Omental fat pad (tissue), 4 donors: ENCODE measurements at places on chromosomes 2 and 18. TPM values are rescaled to one million over a fixed set of nuclear protein-coding genes. Genes with fewer than 3 reads are reported as not detected.

The SLC9A2 gene
- total RNA-seq = 0.16 TPM

The DSG4 gene
- total RNA-seq = not detected

The CRACDL gene
- 9.7 TPM for total RNA-seq

DNA sequence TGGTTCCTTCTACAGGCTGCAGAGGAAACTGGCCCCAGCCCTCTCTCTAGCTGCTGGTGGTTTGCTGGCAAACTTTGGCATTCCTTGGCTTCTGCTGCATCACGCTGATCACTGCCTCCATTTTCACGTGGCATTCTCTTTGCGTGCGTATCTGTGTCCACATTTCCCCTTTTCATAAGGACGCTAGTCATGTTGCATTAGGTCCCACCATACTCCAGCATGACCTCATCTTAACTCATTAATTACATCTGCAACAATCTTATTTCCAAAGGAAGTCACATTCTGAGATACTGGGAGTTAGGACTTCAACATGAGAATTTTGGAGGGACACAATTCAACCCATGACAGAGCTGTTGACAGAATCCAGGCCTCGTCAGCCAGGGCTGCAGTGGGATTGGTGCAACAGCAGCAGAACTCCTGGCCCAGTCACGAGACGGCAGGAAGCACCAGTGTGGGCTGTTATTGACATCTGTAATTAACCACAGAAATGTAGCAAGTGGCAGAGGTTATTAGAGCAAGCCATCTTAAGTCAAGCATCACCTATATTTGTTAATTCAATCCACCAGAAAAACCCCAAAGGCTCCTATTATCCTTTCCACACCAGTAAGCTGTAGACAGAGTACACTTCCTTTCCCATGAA is 132.4 kb downstream of the TMEM163 start:
- no peak for DNase-seq

GRCh38 chr2:2787301-2787907 is 456.3 kb upstream of the MYT1L start:
- DNase-seq = no peak

DNA sequence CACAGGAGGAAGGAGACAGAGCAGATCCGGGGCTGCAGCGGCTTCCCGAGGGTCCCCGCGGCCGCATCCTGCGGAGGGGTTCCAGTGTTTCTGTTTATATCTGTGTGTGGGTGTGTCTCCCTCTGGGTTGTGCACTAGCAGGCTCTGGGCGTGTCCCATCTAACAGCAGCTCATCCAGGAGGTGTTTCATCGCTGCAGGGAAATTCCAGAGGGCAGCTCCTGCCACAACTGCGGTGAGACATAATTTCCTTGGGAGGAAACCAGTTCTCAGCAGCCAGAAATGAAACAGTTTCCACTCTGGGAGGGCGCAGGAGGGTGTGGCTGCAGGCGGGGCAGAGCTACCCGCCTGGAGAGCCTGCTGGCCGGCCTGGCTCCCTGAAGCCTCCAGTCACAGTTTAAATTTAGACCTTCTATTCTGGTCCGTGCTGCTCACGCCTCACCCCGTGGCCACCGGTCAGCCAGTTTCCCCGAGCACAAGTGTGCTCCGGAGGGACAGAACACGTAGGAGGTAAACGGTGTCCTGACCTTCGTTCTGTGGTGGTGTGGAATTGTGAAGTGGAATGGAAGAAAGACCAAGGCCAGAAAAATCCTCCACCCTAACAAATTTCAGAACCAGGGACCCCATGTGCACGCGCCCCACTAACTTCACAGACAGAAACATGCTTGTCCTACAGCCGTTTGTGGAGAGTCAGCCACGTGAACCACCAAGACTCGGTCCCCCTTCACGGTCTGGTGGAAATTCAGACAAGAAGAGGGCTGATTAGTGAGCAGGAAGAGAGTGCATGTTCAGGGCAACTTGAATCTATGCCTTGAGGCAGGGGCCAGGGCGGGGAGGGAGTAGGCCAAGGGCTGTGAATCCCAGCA is 50.2 kb downstream of the TEX44 start:
- DNase-seq = peak; percentile 60

- no peak for DNase-seq
These were observed 54.3 kb upstream of the PEX13 start for GRCh38 chr2:60963190-60963589.

- DNase-seq = no peak
These were observed 151.8 kb upstream of the UNC80 start for GRCh38 chr2:209619782-209620181.

DNA sequence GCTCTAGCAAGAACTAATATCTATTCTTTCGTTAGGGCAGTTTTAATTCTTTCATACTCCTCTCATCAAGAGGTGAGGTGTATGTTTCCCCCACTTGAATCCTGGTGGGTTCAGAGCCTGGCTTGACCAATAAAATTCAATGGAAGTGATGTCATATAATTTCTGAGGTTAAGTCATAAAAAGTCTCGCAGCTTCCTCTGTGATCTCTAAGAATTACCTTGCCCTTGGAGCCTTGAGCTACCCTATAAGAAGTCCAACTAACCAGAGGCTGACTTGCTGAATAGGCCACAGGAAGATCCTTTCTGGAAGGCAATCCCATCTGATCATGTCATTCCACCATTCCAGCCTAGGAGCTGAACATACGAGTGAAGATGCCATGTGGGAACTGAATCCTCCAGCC is 26.1 kb upstream of the INO80D start:
- no peak for DNase-seq

DNA sequence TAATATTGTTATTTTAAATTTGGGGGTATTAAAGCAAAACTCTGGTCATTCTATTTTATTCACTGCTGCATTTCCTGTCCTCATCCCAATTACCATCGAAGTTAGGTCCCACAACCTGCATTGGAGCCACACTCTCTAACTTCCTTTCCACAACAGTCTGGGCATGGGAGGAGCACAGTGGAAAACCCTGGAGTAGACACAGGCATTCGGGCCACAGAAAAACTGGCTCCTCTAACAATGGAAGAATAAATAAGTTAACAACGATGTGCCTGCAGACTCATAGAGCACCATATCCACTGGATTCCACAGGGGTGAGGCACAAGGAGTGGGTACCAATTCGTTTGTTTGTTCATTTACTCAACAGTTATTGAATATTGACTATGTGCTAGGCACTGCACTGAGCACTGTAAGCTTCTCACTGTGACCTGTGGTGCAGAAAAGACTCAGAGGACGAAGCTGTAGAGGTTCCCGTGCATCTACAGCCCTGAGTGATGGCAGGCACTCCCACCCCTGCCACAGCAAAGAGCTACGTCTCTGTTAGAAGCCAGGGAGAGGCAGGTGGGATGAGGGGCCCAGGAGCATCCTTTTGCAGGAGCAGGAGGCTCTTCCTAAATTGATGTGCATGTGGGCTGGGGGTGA is 154.2 kb upstream of the PGAP1 start:
- DNase-seq = no peak

DNA sequence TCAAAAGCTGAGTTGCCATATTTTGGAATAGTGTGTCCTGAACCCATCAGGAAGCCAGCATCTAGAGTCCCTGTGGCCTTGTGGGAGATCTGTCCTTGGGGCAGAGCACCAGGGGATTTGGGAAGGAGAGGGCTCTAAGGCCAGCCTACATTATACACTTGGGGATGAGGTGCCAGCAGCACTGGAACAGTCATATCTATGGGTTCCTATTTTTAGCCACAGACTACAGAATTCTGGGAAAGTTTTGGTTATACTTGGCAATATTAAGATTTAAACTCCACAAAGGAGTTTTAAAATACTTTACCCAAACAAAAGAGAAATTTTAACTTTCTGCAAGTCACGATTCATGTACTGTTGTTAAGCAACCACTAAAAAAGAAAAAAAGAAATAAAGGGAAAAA is 405.7 kb upstream of the MMADHC start:
- no peak for DNase-seq
